ENCODE measurements at places on chromosomes 5 and 9.
A peak's percentile ranks its signal among the peaks of the same experiment; 100 is the strongest.

DNA sequence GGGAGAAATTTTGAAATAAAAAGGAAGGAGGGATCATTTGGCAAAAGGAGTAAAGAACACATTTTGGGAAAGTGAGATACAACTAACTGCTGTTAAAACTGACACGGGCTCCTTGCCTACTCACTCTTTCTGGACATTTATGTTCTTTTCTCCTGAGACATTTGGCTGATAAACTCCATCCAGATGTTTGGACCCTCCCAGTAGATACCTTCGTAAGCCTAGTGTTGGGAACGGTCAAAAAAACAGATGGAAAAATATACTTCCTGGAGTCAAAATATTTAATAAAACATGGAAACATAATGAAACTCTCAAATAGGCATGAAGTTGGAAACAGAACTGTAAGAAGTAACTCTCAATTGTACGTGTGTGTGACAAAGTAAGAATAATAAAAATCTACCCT is 360.1 kb upstream of the RIOK2 start:
- DNase-seq: no peak

DNA sequence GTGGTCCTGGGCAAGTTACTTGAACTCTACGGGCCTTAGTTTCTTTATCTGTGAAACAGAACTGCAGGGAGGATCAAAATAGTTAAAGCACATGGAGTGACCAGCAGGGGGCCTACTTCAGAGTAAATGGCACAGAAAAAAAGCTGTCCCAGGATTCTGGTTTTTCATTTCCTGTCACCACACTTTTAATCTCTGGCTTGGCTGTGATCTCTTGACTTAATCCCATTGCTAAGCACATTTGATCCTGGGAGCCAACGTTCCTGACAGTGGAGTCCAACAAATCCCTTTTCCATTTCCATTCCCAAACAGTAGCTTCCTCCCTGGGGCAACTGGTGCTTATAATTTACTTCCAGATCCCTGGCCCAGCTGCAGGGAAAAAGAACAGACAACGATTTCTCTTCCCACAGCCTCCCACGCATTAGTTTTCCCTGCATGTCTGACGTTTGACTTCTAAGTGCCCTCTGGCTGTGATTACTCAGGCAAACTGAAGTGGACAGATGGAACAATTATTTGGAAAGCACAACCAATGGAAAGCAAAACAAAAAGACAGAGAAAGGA is 136.5 kb upstream of the STK32A start:
- DNase-seq: peak; percentile 12

DNA sequence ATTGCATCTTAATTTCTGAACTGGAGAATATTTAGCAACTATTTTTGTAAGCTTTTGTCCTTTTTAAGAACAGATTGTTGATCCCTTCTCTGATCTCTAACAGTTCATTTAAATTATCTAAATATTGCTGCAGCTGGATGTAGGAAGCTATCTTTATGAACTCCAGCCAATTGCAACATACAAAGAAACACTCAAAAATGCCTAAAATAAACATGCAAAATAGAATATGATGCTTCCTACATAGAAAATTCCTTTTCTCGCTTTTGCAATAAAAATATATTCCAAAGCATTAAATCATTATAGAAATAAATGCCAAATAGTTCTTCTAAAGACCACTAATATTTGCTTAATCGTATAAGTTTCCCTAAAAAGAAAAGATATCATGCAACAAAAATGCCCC is 218.6 kb downstream of the LURAP1L start:
- no peak for DNase-seq

DNA sequence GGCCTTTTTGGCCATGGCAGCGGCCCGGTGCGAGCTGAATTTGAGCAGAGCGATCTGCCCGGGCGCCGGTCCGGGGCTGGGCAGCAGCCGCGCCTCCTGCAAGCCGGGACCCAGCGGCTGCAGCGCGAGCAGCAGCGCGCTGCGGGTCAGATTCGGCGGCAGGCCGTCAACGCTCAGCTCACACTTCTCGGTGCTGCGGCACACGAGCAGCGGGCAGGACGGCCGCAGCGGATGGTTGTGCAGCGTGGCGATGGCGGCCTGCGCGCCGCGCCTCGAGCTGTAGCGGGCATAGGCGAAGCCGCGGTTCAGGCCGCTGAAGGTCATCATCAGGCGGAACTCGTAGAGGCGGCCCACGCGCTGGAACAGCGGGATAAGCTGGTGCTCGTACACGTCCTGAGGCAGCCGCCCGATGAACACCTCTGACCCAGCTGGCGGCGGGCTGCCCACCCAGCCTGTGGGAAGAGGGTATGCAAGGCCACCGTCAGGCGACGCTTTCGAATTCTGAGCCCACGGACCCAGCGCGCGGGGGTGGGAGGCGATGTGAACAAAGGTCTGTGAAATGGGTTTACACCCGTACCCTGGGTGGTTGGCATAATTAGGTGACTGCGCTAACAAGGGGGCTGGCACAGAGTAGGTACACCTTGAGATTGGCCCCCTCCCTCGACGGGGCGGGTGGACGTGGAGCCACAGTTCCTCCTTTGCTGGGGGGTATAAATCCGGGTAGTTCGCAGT is 755 bp downstream of the DND1 start:
- DNase-seq: no peak

- no peak for DNase-seq
Measured at GRCh38 chr5:65055938-65056337, 287.2 kb downstream of the CWC27 start.

DNA sequence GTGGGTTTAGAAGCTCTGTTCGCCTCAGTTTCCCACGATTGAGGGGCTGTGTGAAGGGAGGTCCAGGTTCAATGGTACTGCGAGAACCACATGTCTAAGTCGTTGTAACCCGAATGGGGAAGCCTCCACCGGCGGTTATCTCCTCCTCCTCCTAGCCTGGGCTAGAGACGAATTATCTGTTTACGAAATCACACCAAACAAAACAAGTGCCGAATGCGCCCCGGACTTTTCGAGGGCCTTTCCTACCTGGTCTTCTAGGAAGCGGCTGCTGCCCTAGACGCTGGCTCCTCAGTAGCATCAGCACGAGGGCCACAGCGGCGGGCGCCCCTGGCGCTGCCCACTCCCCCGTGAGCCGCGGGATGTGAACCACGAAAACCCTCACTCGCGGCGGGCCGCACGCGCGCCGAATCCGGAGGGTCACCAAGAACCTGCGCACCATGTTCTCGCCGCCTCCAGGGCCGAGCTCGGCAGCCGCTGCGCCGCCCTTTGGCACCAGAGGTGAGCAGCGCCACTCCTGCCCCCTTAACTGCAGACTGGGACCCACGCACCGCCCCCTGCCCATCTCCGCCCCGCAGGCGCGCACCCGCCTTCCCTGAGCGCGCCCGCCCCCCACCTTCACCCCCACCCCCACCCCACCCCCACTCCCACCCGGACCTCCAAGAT is at the start of gene CDKN2A:
Gene CDKN2A, minus strand, starts transcription at position 500 of the 663 bp plus-strand sequence.
- peak; percentile 67 for DNase-seq

DNA sequence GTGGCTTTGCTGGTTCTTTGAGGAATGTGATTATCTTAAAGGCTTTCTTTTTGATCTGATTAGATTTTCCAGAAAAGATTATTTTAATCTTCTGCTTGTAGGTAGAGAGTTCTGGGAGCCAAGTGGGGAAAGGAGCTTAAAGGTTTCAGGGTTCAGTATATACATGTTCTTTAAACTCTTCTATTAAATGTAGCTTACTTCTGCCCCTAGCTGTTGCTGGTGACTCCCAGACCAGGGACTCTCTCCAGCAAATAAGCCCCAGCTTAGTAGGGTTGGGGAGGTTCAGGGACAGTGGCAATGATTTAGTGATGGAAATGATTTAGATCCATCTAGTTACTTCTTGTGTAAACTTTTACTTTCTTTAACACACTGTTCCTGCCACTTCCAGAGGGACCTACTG is 72.2 kb downstream of the SLC12A2 start:
- DNase-seq: no peak

DNA sequence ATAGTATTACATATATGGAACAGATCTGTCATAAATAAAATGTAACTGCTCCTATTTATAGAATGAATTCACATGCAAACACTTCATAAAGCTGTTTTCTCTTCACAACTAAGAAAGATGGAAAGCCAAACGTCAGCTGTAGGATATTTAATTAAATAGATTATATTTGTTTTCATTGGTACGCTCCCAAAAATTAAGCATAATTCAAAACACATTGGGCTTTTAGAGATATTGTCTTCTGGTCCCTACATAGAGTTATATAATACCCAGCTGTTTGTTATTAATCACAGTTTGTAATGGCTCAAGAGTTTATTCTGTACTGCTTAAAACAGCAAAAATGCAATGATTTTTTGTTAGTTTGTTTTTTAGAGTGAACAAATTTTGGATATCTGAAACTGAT is 61.2 kb downstream of the MRPS30 start:
- no peak for DNase-seq

DNA sequence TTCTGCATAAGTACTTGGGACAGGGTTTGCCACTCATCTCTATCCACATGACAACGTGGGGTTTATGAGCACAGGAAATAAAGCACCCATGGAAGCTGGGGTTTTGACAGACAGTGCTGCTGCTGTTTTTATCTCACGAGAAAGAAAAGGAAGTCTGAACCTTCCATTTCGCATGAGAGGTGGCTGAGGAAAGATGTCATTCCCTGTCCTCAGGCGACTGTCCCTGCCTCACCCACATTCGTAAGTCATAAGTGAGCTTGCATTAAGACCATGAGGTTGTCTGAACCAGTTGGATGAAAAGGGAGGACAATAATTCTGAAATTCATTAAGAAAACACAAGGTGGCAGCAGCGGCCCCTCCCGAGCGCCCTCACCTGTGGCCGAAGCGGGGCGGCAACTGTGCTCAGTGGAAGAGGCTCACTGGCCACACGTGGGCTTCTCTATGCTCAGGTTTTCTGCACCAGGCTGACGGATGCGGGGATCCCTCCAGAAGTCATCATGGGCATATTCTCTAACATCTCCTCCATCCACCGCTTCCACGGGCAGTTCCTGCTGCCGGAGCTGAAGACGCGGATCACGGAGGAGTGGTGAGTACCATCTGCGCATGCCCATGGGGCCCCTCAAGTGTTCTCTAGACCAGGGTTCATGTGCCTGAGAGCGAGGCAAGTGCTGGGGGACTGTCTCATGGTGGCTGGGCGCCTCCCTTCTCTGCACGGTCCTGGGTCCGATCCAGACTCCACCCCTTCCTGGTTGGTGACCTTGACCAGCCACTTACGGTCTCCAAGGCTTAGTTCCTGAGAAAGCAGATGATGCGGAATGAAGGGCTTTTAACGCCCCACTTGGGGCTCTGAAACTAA is 54.7 kb upstream of the SUSD3 start:
- peak; percentile 77 for DNase-seq

GRCh38 chr9:13707612-13708576 is 428.4 kb upstream of the MPDZ start:
- no peak for DNase-seq

DNA sequence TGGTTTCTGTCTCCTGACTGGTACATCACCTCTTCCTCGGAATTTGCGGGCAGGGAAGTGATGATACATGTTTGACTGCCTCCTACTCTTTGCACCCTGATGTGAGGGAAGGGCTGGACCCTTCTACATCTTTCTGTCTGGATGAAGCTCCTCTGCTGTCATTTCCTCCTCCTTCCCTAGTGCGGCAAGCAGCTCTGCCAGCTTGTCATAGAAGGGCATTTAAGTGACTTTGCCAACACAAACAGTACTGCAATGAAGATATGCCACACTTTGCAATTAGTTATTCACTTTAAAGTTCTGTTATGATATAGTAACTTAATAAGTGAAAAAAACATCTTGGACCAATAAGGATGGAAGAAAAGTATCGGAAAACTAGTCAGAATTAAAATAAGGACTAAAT is 48.5 kb upstream of the ABL1 start:
- DNase-seq: no peak

GRCh38 chr5:54719384-54720283 is 202.1 kb downstream of the SNX18 start:
- no peak for DNase-seq

GRCh38 chr9:33177639-33178038 is 10.5 kb upstream of the B4GALT1 start:
- no peak for DNase-seq

DNA sequence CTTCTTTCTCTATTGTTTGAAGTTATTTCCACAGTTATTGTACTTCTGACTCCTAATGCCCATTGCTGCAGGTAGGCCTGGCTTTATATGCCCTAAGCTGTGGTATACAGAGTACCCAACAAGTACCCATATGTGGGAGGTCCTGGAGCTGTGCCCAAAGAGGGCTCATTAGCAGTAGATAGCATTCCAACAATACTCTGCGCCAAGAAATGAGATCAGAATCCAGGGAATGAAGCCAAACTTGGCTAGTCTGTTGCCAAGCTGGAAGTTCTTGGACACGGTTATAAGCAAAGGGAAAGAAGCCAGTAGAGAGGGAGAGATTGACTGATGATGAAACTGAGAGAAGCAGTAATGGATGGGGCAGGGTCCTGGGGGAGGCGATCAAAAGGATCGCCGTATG is 29.7 kb upstream of the FAM169A start:
- DNase-seq: no peak

DNA sequence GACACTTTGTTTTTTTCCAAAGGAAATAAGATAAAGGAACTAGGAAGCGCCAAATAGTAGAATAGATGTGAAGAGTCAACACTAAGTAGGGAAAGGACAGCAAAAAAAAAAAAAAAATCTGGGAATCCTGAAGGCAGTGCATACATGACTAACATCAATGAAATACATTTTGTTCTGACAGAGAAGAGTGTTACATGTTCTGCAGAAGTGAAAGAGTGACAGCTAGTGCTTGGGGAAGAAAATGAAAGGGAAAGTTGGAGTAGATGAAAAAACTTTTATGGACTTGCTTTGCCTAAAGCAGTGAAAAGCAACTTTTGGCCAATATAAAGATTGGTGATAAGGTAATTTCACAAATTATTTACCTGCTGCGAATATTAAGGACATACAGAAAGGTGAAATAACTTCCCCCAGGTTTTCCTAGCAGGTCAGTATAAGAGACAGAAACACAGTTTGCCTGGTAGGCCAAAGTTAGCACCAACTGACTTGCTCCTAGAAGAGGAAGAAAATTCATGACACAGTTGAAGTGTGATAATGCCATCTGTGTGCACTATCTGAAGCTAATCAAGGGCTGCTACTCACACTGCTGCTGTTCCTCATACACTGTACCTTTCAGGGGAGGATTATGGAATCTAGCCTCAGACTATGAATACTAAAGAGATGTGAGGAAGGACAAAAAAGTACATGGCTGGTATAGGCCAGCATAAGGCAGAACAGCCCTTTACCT is 38.6 kb downstream of the RANBP6 start:
- DNase-seq: no peak

DNA sequence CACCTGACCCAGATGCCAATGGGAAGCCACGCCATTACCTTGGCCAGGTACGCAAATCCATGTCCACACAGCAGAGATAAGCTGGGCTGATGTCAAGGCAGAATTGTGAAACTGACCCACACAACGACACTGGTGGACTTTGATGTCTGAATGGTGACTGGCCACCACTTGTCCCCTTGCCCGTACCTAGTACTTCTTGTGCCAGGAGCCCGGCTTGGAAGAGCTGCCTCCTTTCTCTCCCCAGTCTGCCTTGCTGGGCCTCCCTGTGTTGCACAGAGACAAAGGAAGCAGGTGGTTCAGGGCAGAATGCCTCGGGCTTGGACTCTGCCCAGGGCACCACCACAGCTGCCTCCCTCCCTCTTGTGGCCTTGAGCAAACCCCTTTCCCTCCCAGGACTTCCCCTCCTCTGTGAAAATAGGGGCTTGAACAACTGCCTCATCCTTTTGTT is 23.3 kb downstream of the PTGES2 start:
- DNase-seq: no peak
